Stimulated activated CD8-positive, alpha-beta memory T cell treated with anti-CD3 and anti-CD28 coated beads, Interleukin-15, amount 100 ng/mL, for 24 hours (primary cell): ENCODE measurements at places on chromosomes 6 and 20.

- DNase-seq, result no peak
Observed at GRCh38 chr20:62942456-62942855, 4.5 kb downstream of the GID8 start.

DNA sequence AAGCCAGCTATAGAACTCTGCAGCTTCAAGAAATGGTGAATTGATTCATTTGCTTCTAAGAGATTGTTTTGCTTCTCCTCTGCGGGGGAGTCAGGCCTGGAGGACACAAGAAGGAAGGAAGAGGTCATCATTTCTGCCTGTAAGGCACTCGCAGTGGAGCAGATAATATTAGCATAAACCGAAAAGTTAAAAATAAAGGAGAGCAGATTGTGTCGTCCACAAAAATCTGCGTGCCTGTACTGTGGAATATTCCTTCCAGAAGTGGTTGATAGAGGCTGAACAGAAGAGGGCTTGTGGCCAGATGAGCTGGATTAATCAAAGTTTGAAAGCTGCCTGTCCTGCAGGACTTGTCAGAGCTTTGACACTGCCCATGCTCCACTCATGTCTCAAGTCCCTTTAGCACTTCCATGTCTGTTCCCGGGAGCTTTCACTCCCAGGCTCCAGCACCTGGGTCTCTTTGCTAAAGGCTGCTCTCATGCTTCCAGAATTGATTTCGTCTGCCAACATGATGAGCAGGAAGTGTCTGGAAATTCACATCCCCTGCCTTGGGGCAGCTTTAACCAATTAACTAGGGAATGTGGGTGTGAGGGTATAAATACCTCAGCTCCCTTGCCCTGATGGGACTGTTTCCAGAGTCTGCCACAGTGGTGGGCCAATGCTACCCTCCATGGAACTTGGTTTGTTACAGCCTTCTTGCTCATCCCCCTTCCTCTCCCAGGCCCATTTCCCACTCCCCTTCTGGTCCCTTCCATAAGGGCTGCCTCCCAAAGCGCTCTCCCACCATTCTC lies 65.1 kb upstream of the STX16 start:
- DNase-seq, result no peak

DNA sequence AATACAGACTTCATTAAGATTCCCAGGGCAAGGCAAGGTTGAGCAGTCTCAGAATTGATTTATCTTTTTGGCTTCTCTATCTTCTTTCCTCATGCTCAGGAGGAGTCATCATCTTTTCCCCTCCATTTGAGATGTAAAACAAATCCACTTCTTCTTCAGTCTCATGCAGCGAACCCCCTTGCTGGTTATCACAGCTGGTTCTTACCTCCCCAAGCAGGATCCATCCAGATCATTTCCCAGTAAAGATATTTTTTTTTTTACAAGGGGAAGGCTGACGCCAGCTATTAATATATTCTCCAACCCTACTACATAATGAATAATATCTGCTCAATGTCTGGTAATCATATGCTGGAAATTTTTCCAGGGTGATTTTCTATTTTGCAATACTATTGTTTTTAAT lies 508.9 kb upstream of the NOX3 start:
- no peak for DNase-seq

DNA sequence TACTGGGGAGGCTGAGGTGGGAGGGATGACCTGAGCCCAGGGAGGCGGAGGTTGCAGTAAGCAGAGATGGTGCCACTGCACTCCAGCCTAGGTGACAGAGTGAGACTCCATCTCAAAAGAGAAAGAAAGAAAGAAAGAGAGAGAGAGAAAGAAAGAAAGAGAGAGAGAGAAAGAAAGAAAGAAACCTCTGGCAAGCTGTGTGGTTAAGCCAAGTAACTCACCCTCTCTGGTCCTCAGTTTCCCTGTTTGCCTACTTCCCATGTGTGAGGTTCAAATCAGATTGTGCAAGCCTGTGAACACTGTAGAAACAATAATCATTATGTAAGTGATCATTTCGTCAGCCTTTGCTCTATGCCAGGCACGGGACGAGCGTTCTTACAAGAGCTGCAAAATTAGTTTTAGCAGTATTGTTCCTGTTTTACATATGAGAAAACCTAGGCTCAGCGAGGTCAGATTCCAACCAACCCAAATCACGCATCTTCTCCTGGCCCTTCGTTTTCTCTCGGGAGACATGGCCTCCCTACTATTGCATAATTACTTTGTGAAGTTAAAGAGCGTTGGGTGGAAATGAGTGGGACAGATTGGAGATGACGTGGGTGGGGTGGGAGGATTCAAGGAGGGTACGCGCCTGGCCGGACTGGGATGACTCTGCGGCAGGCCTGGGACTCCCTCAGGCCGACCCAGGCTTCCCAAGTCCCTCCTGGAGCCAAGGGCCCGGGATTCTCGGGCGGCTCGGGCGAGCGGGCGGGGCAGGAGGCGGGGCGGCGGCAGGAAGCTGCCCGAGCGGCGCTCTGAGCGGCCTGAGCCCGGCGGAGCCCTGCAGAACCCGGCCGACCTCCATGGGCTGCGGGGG lies at the start of gene SNX21:
SNX21 (plus strand) TSS at position 770 of the 853 bp plus-strand sequence. CDS start 121 bp downstream, outside the sequence.
- no peak for DNase-seq

DNA sequence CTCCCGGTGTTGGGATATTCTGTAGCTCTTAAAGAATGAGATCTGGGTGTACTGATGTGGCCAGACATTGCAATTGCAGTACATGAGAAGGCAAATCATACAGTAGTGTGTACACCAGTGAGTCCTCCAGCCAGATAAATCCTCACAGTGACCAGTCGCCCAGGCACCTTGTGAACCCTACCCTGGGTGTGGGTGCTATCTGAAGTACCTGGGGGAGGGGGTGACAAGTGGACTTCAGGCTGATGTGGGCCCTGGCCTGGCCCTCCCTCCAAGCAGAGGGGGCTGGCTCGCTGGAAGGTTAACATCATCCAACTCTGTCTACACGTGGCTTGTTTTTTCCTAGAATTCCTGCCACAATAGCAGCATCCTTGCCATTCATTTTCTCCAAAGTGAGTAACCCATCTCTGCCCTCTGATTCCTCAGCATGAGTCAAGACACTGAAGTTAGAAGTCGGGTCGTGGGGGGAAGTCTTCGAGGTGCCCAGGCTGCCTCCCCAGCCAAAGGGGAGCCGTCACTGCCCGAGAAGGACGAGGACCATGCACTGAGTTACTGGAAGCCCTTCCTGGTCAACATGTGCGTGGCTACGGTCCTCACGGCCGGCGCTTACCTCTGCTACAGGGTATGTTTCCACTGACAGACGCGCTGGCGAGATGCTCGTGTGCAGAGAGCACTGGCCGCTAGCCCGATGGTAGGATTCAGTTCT lies 70.8 kb downstream of the PTPN1 start:
- DNase-seq, result no peak

DNA sequence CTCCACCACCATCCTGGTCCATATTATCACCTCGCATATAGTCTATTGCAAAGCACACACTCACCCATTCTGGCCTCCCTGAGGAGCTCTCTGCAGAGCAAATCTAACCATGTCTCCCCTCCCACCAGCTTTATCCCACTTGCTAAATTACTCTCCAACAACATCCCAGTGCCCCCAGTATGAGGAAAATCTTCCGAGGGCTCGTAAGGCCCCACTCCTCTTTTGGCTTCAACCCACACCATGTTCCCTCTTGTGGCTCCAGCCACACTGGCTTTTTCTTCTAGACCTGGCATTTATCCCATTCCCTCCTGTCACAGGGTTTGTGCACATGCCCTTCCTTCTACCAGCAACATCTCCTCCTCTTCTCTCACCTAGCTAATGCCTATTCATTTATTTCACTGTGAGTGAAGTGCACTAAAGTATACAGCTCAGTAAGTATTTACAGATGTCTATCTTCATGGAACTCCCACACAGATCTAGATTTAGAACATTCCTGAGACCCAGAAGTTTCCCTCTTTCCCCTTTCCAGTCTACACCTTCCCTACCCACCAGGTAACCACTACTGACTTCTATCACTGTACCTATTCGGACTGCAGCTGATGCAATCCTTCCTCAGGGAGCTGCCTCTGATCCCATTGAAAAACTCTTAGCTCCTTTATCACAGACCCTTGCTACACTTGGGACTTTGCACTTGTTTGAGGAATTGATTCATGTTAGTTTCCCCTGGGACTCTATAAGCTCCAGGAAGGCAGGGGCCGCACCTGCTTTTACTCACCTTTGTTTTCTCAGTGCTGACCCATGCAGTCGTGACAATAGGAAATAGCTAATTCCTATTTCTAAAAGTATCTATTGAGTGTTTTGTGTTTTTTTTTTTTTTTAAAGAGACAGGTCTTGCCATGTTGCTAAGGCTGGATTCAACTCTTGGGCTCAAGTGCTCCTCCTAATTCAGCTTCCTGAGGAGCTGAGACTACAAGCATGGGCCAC lies 15.5 kb downstream of the MRPL14 start:
- no peak for DNase-seq

GRCh38 chr6:54525731-54526130 lies 217.5 kb downstream of the TINAG start:
- DNase-seq, result no peak

- no peak for DNase-seq
Observed at GRCh38 chr20:43431134-43431519, 26.6 kb upstream of the SRSF6 start.

- no peak for DNase-seq
Observed at GRCh38 chr20:8790442-8791074, 278.3 kb upstream of the PLCB4 start.
